ENCODE measurements at places on chromosomes 5 and 9.

DNA sequence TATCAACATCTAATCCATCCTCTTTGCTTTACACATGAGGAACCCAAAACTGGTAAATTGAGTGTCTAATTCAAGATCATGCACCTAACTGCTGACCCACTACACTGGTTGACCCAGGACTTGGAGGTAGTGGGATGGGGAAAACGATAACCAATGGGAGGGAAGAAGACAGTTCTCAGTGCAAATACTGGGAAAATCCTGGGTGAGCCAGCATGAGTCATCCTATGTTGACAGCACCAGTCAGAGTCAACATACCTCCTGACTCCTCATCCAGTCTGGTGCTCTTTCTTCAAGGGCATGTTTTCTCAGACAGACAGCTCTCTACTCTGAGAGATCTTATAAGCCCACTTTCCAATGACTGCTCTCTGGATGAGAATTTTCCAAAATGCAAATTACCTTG, 232.8 kb upstream of the PTGER4 start:
- DNase-seq = no peak

- no peak for DNase-seq
Observed at GRCh38 chr5:71482132-71482531, 26.7 kb downstream of the BDP1 start.

DNA sequence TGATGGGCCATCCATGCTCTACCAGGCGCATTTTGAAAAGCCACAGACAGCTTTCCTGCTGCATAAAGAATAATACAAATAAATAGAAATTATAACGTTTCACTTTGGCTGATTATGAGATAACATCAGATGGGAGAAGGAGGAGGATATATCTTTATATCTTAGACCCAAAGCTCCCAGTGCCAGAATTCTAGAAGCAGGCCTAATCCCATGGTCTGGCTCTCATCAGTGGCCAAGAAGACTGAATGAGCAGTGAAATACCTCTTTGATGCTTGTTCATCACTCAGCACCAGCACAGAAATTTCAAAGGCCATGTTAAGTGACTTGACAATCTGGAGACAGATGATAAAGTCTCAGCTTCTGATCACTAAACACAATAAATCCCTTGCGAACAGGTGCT, 107.6 kb downstream of the PPP2R2B start:
- DNase-seq = no peak

GRCh38 chr5:102916109-102916508, 161.0 kb downstream of the PAM start:
- DNase-seq = no peak

- no peak for DNase-seq
Observed at GRCh38 chr9:100443781-100444768, 17.1 kb downstream of the MSANTD3 start.

- no peak for DNase-seq
Observed at GRCh38 chr5:79716839-79717238, 27.2 kb downstream of the CMYA5 start.

DNA sequence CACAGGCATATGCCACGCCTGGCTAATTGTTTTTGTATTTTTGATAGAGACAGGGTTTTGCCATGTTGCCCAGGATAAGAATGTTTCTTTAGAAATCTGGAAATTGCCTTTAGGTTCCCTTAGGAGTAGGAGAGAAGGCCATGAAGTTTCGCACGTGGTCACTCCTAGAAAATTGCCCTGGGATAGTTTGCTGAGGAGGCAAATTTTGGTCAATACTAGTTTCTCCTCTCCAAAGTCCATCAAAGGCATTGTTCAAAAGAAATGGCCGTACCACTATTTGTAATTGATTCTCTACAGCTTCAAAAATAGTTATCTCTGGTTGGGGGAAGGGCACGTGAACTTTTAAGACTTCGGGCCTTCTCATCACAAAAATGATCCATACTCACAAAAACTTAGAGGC, 845 bp upstream of the SLC30A5 start:
- DNase-seq = no peak

DNA sequence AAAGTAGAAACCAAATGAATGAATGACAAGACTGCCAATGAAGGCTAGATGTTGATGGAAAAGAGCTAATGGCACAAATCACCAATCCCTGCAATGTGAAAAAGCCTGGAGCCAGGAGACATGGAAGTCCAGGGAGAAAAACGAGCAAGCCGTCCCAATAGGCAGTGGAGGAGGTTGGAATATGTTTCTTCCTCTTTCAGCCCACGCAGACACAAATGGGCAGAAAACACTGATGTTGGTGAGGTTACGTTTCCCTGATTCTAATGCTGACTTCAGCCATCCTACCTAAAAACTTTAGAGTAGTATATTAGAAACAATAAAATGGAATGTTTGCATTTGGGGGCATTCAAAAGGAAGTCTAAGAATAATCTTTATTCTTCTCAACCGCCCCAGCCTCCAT, 23.9 kb upstream of the KIF2A start:
- no peak for DNase-seq

- DNase-seq = no peak
Observed at GRCh38 chr5:104355350-104355749, 792.8 kb upstream of the NUDT12 start.

All from esophagus squamous epithelium (tissue), 5 donors.